Cortex of kidney (tissue), 1 donor: ENCODE measurements at places on chromosomes 7 and 10.

DNA sequence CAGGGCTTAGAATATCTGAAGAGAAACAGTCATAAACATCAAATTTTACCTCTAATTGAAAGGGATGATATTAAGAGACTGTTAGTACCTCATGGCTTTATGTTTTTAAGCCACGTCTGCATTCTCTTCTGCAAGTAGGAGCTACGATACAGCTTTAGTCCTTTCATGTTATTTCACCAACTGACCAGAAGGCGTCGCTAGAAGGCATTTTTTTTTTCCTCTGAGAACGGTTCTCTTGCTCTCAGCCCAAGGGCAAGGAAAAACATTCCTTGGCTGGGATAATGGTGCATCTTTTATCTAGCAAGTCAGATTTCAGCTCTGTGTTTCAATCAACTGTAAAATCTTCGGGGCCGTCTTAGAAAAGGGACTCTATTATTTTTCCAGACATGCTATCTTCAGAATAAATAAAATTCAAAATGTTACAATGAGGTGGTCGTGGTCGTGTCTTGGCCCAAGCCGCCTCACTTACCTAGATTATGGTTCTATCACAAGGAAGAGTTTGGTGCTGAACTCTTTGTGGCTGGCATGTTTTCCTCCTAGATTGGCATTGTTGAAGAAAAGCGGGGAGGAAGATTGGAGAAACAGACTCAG, 41.6 kb upstream of the LYZL2 start:
- no peak for DNase-seq

DNA sequence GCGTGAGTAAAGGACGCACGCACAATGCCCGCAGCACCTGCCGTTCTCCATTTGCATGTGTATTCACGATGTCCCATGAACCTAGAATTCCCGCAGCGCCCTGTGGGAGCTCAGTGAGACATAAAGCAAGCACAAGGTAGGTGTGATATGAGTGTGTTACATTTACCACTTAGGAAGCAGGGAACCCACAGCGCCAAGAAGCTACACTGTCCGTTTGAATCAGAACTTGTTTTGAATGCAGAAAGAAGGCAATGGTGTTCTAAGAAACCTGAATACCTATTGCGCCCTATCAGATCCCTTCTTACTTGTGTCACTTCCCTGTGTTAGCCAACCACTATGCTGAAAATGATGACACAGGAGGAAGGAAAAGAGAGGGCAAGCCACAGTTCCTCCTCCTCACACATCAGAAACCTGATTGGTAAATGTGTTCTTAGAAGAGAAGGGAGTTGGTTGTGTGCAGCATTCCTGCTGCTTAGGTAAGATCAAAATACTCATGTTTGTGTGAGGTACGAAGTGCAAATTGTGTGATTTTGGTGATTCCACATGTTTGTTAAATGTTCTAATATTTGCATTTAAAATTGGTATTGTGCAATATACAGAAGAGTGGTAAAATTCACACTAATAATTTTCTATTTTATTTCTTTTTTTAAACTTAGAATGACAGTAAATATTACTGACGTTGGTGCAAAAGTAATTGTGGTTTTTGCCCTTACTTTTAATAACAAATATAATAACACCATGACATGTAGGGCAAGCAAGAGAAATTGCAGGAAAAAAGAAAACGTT, 185.4 kb downstream of the SEC23IP start:
- DNase-seq: no peak

- no peak for DNase-seq
Measured at GRCh38 chr7:124908259-124908658, 21.4 kb downstream of the POT1 start.

DNA sequence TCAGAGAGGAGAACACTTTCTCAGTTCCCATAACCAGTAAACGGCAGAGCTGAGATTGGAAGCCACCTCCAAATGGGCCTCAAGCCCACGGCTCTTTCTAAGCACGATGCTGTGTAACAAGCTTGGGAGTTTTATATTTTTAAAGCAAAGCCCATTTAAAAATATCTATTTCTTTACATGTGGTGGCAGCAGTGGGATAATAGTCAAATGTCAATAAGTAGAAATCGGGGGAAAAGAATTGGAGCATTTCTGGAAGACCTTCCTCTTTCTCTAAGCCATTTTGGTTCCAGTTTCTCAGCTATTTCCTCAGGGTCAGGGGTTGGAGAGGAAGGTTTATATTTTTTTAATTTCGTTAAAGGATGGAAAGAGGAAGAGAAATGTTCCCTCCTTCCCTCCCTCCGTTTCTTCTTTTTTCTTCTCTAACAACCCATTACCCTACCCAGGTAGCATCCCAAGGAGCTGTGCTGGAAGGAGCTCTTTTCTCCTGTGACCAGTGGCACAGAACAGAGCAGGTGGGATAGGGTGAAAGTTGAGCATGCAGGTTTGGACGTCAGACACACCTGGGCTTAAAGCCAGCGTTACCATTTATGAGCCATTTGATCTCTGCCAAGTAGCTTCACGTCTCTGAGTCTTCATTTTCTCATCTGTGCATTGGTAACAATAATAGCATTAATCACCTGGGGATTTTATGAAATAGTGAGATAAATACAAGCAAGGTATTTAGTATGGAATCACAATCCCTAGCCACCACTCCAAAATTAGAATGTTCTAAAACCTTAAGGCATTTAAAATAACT, 515.7 kb downstream of the RPS24 start:
- no peak for DNase-seq

- DNase-seq: no peak
Measured at GRCh38 chr10:91540733-91541132, 92.1 kb downstream of the PPP1R3C start.

DNA sequence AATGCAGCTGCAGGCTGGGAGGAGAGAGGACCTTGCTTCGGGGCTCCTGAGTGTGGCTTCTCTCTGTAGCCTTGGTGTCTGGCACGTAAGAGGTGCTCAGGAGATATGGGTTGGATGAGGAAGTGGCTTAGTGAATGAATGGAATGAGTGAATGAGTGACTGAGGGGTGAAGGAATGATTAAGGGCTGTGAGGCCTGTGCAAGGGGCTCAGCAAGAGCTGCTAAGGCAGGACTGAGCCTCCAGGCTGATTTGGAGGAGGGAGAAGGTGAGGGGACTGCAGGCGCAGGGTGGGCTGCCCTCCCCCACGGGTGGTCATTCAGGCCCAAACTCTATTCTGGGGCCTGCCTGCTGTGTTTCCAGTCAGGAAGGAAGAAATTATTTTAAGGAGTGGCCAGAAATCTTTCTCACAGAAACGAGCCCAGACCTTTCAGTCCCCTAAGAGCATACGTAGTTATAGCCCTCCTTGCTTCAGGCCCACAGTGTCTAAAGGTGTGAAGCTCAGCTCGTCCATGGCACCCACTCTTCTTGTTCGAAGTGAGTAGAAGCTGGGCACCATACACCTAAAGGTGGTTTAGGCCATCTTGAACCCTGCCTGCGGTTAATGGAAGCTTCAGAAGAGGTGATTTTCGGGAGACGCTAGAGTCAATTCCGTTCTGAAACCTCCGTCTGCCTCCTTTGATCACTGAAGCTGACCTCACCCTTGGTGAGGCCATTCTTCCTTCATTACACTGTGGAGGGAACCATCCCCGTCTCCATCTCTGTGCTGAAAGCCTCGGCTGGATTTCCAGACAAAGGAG, 49.5 kb upstream of the SAMD8 start:
- no peak for DNase-seq

- no peak for DNase-seq
Measured at GRCh38 chr7:38127216-38128207, 50.5 kb upstream of the STARD3NL start.

GRCh38 chr7:124034754-124035100, 1.9 kb upstream of the TMEM229A start:
- no peak for DNase-seq

GRCh38 chr10:72812753-72813430, 80.6 kb upstream of the OIT3 start:
- no peak for DNase-seq

- DNase-seq: no peak
Measured at GRCh38 chr10:117138838-117139580, 939 bp upstream of the VAX1 start.

- no peak for DNase-seq
Measured at GRCh38 chr10:26696786-26697162, 727 bp upstream of the PDSS1 start.

GRCh38 chr10:58754469-58755339, 242.0 kb downstream of the BICC1 start:
- DNase-seq: no peak

DNA sequence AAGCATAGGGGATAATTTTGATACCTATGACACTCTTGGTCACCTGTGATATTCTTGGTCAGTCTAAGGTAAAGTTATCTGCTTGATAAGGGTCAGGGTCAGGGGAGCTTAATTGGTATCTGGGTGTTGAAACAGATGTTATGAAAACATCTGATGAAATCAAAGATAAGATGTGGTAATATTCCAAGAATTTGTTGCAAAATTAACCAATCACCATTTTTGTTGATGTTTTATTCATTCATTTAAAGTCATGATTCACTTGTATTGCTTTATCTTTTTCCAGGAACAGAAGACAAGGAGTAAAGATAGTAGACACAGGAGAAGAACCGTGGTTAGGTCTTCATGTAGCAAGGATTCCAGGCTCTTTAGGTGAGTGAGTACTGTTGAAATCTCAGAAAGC, 103.1 kb downstream of the SEMA3C start:
- no peak for DNase-seq

DNA sequence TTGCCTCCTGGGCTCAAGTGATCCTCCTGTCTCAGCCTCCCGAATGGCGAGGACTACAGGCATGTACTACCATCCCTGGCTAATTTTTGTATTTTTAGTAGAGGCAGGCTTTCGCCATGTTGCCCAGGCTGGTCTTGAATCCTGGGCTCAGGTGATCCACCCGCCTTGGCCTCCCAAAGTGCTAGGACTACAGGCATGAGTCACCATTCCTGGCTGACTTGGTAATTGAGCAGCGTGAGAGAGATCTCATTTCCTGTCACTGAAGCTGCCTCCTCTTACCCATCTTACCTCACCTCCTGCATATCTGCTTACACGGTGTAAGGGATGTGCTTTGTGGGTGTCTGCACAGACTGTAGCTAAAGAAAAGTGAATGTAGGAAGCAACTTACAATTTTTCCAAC, 9.7 kb downstream of the IFIT3 start:
- DNase-seq: no peak

GRCh38 chr7:51321961-51322515, 5.4 kb upstream of the COBL start:
- DNase-seq: no peak

- DNase-seq: no peak
Measured at GRCh38 chr10:86728056-86728455, 28.4 kb upstream of the BMPR1A start.
